NB4 (cell line): ENCODE measurements at places on chromosomes 3 and 15.

DNA sequence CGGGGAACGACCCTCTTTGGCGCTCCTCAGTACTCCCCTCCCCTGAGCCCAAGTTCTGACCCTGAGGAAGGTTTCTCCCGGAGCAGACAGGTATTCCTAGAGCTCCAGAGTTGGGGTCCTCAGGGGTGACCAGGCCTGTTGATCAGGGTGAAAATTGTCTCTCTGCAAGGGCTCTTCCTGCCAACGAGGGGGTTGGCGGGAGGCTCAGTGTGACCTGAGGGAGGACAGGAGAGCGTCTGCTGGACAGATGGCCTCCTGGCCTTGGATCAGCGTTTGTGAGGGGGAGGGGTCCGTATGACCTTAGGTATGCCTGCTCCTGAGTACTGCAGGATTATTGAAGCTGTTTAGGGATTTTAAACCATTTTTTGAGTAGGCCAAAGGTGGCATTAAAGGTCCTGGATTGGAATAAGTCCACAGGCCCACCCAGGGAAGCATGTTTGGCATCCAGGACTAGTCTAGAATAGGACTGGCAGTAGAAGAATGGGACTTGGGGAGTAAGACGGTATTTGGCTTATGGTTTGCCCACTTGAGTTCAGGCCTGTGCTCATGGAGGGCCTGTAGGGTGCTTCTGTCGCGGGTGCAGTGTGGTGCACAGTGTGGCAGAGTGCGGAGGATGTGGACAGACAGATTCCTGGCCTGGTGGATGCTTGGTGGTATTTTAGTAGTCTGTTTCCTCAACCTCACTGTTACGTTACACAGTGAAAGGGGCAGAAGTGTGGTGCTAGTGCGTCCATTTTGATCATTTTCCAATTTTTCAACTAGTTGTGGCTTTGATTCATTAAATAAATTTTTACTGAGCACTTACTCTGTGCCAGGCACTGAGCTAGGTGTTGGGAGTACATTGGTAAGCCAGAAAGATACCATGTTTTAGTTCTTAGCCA, 959 bp downstream of the ZNF592 start:
- DNase-seq = peak; percentile 86

- DNase-seq = peak; percentile 71
These were observed 121.4 kb upstream of the GMNC start for GRCh38 chr3:190983875-190984274.

DNA sequence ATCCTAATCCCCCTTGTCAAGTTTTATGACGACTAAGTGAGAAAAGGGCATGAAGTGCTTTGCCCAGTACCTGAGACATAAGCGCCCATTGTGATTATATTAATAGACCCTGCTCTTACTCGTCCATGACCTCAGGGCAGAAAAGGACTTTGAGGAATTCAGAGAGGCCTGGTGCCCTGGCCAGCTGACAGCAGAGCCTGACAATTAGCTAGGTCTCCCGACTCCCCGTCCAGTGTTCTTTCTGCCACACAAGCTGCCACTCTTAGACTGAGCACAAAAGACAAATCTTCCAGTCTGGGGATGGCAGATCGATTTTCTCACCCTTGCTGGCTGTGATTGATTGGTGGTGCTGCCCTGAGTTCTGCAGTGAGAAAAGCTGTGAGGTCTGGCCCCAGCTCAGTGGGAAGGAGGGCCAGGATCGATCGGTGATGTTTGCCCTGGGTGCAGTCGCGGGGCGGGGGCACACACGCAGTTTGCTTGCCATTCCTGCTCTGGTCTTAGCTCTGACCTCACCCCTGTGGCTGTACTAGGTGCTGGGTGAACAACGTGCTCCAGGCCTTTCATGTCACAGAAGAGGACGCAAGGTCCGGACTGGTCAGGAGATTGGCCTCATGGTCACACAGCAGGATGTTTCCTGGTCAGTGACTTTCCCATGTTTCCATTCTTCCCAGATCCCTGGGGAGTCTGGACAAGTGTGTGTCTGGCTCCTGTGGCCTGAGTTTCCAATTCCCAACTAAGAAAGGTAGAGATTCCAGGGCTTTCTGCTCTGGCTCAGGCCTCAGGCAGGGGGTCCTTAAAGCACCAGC, 67.4 kb upstream of the TLE3 start:
- DNase-seq = no peak

DNA sequence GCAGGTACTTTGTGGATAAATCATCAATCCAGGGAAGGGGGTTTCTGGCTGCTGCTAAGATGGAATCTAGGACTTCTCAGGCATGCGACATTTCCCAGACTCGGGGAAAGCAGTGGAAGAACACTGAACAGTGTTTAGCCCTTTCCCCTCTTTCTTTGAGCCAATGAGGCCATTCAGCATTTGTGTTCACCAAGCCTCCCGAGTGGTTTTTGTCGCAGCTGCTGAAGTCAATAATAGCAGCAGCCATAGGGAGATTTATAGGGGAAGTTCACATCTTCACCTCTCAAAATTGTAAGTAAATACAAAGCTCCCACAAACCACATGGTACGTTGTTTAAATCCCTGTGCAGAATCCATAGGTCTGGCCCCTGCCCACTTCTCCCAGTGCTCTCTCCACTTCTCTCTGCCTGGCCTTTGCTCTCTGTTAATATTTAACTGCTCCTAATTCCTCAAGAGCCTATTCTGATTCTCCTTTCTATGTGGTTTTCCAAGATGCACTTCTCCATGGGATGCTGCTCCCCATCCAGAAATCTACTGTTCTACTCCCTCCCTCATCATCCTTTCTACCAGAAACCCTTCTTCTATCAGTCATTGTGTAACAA, 230.7 kb downstream of the SHQ1 start:
- no peak for DNase-seq

- DNase-seq = peak; percentile 45
These were observed 7.7 kb upstream of the MAP1A start for GRCh38 chr15:43509660-43510199.

- no peak for DNase-seq
These were observed 35.2 kb upstream of the CDAN1 start for GRCh38 chr15:42772144-42772543.

DNA sequence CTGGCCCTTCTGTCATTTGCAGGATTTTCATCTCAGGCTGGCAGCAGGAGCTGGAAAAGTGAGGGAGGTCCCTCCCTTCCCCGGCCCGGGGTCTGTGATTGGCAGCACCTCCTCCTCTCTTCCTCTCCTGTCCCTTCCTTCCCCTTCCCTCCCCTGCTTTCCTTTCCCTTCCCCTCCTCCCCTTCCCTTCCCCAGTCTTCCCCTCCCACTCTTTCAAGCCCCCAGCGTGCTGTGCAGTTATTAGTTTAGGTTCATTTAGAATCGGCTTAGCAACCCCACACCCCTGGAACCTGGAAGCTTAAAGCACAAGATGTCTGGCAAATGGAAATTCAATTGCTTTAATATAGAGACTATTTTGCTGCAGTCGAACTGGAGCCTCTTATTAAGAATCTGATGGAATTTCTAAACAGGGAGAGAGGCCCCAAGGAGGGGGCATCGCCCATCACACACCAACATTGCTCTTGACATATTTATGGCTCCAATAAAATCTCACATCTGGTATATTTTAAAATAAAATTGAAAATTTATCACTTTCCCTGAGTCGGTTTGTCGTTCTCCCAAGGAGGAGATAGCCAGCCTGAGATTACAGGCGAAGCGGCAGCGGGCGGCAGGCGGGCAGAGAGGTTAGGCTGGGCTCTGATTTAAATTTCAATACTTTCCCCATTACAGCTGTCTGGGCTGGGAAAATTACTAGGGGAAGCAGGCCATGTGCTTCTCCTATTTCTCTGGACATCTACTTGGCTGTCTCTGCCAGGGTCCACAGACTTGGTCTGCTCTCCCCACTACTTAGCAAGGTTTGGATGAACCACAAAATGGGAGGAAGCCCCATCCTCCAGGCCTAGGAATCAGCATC, 98.9 kb downstream of the LINGO1 start:
- DNase-seq = no peak

DNA sequence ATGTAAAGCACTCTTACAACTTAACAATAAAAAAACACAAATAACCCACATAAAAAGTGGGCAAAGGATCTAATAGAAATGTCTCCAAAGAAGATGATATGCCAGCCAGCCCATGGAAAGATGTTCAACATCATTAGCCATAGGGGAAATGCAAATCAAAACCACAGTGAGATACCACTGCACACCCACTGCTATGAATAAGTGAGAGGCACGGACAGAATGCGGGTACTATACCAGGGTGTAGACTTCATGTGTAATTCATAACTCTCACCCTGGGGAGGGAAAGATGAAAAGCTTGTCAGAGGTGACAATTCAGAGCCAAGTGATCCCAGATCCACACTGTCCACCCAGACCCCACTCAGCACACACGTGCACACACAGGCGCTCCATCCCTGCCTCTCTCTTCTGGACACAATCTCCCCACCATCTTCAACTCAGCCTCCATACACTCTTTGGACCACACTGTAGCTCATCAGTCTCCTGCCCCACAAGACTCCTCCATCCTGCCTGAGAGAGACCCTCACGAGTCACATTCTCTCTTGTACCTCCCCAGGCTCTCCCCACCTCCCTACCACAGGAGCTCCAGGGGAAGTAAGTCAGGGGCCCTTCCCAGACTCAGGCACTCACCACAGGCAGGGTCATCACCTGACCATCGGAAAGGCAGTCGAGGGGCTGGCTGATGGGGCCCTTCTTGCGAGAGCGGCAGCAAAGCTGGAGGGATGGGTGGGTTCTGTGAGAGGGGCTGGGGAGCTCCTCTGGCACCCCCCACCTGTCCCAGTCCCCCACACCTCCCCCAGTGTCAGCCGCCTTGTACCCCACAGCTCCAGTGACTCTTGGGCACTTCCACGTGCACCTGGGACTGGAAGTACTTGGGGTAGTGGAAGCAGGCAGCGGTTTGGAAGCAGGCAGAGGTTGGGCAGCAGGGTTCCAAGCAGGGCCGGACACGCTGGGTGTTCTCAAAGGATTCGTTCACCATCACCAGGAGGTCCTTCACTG, 21.3 kb downstream of the PLA2G4E start:
- no peak for DNase-seq

DNA sequence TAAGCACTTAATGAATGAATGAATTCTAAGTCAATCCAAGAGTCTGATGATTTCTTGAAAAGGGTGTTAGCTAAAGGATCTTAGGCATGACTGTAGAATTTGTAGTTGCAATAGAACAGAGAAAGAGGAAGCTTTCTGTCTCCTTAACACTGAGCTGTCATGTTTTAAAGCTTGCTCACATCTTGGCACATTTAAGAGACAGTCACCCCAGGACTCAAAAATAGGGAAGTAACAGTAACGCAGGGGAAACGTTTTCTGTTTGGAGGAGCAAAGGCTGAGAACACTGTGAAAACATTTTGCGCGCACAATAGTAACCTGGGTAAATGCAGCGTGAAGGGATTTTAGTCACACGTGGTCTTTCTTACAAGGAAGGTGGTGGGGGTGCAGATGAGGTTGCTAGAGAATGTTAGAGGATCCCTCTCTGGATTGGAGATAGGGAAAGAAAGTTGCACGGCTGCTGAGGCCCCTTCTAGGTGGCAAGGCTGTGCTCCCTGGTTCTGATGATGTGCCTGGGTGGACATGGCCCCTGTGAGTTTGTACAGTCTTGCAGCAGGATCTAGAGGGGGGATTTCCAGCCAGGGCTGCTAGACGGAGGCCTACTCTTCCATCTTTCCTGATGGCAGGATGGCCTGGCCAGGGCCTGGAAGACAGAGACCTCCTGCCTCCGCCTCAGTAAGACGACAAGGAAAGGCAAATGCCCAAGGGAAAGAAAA, 12.0 kb downstream of the STARD5 start:
- DNase-seq = peak; percentile 92

- DNase-seq = no peak
These were observed 24.1 kb downstream of the MYH15 start for GRCh38 chr3:108486338-108486737.

DNA sequence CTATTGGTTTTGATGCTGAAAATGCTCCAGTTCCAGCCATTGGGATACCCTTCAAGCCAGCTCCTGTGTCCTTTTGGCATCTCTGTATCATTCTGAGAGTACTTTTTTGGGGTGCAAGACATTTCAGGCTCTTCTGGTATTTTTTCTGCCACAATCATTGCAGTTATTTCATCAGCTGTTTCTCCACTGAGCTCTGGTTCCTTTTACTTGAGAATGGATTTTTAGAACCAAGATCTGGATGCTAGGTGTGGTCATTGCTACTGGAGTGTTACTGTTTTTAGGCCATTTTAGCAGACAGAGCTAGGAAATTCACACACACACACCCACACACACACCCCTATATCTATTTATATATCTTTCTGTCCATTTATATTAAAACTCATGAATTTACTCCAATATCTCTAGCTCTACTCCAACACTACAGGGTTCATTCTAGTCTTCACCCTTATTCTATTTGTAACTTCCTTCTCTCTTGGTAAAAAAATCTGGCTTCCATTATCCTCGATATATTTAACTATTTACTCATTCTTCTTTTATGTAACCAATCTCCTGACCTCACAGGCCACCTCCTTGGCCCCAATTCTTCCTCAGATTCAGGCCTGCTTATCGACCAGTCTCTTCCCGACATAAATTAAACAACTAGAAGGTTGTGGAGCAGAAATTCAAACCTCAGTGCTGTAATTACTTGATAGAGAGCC, 17.0 kb downstream of the SLC35G2 start:
- no peak for DNase-seq

DNA sequence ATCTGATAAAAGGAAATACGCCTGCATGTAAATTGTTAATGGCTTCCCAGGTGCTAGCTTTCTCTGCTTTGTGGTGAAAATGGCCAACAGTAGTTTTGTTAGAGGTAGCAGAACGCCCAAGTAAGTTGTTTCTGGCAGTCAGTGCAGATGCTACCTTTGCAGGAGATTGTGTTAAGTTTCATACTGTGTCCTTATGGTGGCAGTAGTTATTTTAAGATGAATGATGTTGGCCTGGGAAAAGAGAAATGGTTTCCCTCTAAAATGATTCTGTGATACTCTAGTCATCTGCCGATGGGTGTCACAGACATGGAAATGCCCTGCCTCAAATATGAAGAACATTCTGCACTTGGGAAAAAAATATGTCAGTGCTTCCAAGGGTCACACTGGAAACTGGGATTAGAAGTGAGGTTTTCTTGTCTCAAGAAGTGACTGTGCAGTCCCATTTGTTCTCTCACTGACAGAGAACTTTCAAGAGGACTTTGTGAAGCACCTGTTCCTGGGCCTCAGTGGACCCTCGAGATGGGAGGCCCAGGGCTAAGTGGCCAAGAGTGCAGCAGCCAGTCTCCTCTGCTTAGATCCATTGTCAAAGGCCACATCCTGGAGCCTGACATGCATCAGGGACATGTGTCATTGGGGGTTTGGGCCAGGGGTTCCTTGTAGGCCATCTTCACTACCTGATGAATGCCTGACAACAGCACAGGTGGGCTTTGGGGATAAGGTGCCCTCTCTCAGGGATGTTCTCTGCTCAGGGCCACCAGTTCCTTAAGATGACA, 393.3 kb downstream of the CACNA2D3 start:
- DNase-seq = no peak

DNA sequence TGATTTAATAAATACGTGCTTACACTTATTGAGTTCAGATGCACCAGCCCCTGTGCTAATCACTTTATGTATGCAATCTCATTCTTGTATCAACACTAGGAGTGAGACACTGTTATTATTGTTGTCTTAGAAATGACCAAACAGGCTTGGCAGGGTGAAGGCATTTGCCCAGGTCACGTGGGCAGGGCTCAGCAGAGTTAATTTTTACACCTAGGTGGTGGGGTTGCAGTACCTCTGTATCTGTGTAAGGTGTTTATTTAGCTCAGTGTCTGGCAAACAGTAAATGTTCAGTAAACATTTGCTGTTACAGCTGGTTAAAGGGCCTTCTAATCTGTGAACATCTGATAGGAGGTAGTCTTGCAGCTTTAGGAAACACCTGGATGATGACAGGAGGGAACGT, 200.0 kb downstream of the CACNA2D3 start:
- no peak for DNase-seq
